ENCODE measurements at places on chromosomes 4 and X.

- DNase-seq = no peak
Observed at GRCh38 chr4:172042714-172043114, 229.5 kb downstream of the GALNTL6 start.

DNA sequence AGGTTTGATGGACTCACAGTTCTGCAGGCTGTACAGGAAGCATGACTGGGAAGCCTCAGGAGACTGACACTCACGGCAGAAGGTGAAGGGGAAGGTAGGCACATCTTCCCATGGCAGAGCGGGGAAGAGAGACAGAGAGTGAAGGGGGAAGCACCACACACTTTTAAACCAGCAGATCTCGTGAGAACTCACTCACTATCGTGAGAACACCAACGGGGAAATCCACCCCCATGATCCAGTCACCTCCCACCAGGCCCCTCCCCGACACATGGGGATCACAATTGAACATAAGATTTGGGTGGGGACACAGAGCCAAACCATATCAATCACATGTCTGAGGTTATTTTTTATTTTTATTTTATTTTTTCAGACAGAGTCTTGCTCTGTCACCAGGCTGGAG lies 4.9 kb upstream of the NAT8L start:
- no peak for DNase-seq

DNA sequence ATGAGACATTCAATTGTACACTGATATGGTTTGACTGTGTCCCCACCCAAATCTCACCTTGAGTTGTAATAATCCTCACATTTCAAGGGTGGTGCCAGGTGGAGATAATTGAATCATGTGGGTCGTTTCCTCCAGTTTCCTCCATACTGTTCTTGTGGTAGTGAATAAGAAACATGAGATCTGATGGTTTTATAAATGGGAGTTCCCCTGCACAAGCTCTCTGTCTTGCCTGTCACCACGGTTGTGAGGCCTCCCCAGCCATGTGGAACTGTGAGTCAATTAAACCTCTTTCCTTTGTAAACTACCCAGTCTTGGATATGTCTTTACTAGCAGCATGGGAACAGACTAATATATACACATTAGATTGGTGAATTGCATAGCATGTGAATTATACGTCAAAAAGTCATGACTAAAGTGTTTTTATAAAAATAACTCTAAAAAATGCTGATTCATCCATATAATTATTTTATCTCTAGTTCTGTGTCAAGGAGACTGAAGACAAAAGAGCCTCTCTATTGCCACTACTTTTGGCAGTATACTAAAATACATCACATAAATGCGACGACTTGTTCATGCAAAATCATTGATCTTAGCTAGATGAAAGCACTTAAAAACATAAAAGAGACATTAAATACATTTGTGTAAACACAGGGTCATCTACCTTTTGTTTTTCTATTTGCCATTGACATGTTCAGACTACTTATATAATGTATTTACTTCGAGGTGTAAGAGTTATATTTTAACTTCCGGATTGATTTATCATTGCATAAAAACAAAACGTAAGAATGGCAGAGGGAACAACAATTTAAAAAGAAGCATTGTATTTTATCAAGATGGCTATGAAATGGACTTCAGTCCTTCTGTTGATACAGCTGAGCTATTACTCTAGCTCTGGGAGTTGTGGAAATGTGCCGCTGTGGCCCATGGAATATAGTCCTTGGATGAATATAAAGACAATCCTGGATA lies 50.1 kb downstream of the YTHDC1 start:
- DNase-seq = no peak

DNA sequence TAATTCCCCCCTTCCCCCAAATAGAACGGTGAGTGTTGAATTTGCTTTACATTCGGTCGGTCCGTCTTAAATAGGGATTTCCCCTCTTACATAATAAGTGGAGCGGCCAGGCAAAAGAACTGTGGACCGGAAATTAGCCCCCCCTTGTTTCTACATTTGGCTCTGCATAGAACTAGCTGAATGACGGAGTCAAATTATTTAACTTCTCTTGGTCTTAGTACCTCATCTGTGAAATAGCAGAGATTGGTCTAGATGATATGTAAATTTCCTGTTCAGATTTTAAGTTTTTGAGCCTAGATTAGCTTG lies 1.3 kb downstream of the SPATA18 start:
- peak; percentile 54 for DNase-seq

GRCh38 chrX:117744958-117745357 lies 371.7 kb downstream of the KLHL13 start:
- DNase-seq = no peak

DNA sequence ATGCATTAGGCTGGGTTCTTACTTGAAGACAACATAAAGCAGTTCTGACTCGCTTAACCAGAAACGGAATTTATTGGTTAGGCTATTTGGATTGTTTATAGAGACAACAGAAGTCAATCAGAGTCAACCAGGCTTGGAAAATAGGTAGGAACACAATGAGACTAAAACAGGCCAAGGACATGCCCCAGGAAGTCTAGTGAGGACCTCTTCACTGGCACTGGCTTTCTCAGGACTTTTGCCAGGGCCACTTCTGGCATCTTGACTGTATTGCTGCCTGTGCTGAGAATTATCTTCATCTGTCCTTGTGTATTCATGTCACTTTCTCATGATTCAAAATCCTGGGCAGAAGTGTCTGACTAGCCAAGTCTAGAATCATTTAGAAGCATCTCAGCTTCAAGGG lies 19.6 kb downstream of the PGAM4 start:
- DNase-seq = no peak

- no peak for DNase-seq
Observed at GRCh38 chrX:20432048-20432447, 165.3 kb upstream of the RPS6KA3 start.

DNA sequence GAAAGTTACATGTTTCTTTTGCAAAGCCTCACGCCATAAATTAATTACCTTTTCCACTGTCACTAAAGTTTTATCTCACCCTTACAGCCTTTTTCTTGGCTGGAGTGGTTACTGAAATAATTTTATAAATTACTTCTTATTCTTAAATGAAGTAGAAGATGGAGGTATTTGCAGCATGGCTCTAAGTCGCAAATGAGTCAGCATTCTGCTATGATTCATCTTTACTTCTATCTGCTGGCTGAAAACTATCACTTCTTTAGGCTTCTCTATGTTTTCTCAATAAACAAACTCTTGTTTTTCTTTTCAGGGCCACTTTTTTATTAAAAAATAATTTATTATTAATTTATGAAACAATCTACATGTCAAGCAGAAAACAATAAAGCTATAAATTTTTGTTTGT lies 210.2 kb upstream of the GYPA start:
- no peak for DNase-seq

GRCh38 chr4:102411408-102411807 lies 66.1 kb upstream of the SLC39A8 start:
- DNase-seq = no peak

GRCh38 chr4:47837094-47837907 lies 566 bp downstream of the CORIN start:
- DNase-seq = peak; percentile 66

- DNase-seq = no peak
Observed at GRCh38 chr4:104971462-104971861, 175.2 kb upstream of the TET2 start.

GRCh38 chr4:61580721-61581377 lies 380.7 kb downstream of the ADGRL3 start:
- DNase-seq = no peak

- no peak for DNase-seq
Observed at GRCh38 chr4:135244696-135245095, 1043.1 kb upstream of the PABPC4L start.

DNA sequence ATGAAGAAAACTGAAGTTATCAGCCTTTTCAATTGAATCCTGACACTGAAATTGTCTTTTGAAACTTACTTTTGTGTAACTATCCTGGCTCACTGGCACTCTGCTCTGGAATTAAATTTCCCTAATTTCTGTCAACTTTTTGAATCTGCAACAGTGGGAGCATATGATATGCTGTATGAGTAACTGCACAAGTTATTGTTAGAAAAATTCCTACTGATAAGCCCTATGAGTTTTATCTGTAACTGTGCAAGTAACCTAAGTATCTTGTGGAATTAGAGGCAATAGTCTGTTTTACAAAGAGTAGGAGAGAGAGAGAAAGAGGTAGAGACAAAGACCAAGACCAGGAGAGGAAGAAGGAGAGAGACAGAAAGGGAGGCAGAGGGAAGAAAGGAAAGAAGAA lies 9.2 kb upstream of the HPGD start:
- DNase-seq = no peak

GRCh38 chrX:65866146-65866545 lies 173.7 kb downstream of the VSIG4 start:
- peak; percentile 12 for DNase-seq

GRCh38 chr4:62235911-62236310 lies 1035.8 kb downstream of the ADGRL3 start:
- no peak for DNase-seq

Data from GM13976 (cell line).